Omental fat pad (tissue), 4 donors: ENCODE measurements at places on chromosomes 16 and 17.

DNA sequence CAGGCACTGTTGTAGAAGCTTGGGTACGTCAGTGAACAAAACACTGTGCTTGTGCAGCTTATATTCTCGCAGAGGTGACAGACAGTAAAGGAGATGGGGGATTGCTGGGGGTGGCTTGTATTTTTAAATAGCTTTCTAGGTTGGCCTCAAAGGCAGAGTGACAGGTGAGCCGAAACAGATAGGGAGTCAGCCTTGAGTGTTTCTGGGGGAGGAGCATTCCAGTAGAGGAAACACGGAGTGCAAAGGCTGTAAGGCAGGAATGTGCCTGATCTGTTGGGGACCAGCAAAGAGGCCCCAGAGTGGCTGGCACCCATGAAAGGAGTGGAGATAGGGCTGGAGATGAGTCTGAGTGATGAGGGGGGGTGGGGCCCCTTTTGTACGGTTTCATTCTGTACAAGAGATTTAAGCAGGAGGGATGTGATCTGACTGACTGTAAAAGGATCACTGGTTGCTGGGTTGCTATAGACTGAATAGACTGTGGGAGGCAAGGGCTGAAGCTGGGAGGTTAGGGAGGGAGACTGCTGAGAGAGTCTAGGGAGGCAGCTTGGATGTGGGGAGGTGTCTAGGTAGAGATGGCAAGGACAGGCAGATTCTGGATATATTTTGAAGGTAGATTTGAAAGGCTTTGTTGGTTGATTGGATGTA lies 15.2 kb downstream of the NUP93 start:
- DNase-seq, result no peak

GRCh38 chr17:40315678-40316570 lies 6.9 kb downstream of the RARA start:
- DNase-seq, result peak; percentile 21

- DNase-seq, result peak; percentile 32
Observed at GRCh38 chr16:1723450-1724147, 17.6 kb downstream of the MAPK8IP3 start.

DNA sequence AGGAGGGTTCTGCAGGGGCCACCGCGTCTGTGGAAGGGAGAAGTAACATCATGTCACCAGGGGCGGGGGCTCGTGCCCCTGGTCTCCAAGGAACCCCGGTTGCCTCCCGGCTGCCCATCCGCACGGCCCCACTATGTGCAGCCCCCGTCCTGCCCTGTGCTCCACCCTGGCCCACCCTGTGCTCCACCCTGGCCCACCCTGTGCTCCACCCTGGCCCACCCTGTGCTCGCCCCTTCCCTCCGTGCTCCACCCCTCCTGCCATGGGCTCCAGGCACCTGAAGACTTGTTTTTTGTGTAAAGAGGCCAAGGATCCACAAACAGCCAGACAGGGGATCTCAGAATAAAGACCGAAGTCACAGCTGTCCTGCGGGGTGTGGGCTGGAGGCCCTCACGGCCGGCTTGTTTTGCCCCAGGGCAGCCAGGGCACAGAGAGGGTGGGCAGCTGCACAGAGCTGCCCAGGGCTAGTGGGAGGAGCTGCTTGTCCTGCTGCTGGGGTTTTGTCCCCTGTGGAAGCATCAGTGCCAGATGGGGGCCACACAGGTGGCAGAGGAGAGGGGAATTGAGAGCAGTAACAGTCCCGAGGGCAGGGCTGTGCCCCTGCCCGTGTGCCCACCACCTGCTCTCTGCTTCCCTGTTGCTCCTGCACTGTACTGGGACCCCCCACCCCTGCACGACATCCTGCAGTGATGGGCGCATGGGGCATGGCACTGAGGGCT lies 147.0 kb upstream of the CIBAR2 start:
- DNase-seq, result no peak

- DNase-seq, result no peak
Observed at GRCh38 chr17:58576679-58577367, 62.4 kb upstream of the MTMR4 start.

DNA sequence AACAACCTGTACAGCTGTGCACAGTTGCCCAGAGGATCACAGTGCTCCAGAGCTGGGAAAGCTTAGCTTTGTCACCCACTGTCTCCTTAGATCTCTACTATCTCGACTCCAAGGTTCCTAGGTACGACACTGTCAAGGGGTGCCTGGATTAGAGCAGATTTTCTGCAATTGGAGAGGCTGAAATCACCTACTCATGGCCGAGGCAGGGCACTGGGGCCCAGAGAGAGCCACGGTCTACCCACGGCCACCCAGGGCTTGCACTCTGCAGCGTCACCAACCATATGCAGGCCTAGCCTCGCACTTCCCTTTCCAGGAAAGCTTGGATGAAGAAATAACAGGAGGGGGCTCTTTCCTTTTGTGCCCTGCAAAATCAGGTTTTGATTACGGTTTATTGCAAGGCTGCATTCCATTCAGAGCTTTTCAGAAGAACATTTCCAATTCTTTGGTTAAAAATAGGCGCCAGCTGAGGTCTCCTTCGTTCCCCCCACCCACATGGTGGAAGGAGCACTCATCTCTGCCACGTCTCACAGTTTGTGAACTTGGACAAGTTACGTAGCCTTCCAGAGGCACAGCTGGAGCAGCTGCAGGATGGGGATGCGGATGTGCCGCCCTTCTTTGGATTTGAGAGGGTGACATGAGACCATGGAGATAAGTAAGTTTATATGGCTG lies 80.0 kb downstream of the IRX5 start:
- no peak for DNase-seq

GRCh38 chr17:75398279-75398678 lies 7.2 kb downstream of the GRB2 start:
- DNase-seq, result no peak

- no peak for DNase-seq
Observed at GRCh38 chr16:65409510-65409909, 287.6 kb upstream of the CDH11 start.

DNA sequence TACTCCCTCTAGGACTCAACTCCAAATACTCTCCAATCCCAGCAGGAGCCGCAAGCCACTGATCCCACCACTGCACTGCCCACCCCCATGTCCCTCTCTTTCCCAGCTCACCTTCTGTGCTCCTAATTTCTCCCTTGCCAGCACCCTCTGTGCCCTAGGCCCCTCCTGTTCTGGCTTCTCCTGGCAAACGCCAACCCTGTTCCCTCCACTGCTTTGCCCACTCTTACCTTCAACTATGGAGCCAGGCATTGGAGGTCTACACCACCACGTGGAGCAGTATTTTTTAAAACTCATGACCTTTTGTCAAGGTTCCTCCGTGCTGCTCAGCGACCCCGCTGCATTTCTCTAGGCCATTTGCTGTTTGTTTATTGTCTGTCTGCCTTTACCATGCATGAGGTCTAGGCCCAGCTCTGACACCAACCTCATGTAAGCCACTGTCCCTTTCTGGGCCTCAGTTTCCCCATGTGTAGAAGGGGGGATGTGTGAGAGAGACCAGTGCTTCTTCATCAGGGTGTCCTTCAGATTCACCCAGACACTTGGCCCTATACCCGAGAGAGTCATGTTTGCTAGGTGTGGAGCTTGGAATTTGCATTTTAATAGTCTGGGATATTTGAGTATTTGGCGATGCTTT lies 4.6 kb downstream of the CCDC102A start:
- peak; percentile 8 for DNase-seq

DNA sequence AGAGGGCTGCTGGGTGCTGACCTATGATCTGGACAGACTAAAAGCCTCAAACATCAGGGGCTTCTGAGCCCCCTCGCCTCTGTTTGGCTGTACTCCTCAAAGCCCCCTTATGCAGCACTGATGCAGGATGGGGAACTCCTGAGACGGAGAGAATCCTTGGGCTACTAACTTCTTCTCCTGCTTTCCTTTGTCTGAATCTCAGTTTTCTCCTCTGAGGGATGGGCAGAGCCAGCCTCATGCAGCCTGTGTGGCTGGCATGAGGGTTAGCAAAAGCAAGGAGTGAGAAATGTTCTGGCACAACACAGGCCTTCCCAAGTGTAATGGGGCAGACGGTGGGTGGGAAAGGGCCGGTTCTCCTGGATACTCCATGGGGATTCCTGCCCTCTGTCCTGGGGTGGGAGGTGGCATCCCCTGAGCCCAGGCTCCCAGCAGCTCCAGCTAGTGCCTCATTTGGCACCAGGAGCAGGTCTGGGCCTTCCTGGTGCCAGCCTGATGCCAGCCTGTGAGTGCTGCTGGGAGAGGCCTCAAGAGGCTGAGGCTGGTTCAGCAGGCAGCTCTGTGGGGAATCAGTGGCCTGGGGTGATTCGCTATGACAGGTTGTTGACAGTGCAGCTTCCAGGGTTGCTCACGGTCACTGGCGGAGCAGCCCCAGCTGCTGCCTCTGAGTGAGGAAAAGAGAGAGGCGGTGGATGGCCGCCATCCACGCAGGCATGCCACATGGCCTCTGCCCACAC lies 4.0 kb upstream of the BRD7 start:
- no peak for DNase-seq

GRCh38 chr16:61887903-61888302 lies 148.3 kb downstream of the CDH8 start:
- DNase-seq, result no peak

DNA sequence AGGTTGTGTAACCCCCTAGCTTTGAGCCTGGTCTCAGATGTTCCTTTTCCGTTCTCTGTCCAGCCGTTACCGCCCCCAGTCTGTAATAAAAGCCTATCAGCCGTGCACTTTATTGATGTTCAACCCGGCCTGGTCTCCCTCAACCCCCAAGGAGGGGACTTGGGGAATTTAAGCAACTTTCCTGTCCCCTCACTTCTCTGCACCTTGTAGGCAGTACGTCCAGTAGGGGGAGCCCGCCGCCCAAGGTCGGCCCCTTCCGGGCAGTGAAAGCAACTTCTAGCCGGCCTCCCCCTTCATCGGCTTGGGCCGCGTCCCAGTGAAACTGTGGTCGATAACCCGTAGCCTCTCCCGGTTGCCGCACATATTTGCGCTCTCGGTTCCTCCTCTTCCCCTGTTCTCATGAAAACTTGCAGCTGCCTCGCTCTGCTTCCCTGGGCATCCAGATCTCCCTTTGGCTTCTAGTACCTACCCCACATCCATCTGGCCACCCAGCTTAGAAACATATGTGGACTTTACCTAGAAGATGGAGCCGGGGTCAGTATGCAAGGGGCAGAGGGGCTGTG lies 7.9 kb downstream of the PNPO start:
- peak; percentile 89 for DNase-seq

DNA sequence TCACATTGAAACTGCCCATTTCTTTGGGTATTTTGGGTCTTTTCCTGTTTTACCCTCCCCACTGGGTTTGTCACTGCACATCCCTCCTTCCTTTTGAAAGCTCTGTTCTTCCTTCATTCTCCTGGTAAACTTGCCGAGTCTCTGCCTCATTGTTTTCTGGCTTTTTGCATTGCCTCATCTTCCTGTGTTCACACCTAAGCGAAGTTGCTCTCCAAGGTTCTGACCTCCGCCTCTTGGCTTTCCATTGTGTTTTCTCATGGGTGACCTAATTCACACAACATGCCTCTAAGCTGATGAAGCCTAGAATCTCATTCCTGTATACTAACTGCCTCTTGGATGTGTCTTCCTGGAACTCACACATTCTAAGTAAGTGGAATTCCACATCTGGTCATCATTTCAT lies 1096.1 kb upstream of the EEF2KMT start:
- DNase-seq, result no peak

- DNase-seq, result no peak
Observed at GRCh38 chr17:80394629-80395216, 20.2 kb upstream of the ENDOV start.

DNA sequence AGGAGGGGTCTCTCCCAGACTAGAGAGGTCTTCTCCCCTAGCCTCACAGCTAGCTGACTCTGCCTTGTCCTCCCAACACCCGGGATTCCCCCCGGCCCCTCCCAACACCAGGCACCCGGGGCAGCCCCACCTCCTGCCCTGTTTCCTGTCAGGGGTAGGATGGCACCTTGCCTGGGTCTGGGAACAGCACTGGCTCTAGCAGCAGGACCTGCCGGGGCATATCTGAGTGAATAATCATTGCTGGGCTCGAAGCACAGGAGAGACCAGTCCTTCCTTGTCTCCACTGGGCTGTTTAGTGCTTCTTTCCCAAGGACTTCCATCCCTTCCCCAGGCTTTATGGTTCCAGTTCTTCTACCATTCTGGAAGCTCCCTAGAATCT lies 25.7 kb downstream of the MINK1 start:
- no peak for DNase-seq

DNA sequence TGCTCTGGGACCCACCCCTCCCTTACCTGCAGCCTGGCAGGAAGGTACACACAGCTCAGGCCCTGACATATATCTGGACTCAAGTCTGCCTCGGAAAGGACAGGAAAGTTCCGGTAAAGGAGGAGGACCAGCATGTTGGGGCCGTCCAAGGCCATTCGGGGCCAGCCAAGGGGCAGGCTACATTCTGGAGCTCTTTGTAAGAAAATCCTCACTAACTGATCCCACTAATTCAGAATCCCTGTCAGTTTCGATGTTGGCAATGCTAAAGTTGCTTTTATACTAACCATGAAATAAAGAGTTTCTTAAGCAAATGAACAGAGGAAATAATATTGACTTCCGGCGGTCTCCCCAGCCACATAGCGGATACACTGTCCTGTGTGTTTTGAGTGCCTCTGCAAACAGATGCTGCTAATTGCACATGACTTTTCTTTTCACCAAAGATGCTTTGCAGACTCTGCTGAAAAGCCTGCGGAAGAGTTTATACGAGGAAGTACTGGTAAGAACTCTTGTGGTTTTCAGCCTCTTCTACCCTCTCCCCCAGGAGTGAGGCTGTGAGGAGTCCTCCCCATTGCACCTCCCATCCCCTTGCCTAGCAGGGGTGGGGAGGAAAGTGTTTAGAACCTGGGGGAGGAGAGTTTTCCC lies 54.8 kb downstream of the PLXDC1 start:
- DNase-seq, result no peak

GRCh38 chr17:10034719-10035475 lies 129.8 kb upstream of the RCVRN start:
- no peak for DNase-seq

DNA sequence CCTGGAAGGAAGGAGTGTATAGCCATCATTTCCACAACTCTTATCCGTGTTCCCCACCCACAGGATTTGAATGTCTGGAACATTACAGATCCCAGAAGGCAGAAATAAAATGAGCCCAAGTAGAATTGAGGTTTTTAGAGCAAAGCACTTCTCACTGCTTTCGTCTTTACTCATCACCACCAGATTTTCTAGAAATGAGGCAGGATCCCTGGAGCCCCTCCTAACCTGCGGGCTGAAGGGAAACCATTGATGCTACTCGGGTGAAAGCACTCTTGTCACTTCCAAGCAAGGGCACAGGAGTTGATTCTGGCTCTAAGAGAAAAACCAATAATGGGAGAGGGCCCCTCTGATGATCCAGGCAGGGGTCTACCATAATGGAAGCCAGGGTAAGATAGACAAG lies 2.8 kb upstream of the ALDOC start:
- DNase-seq, result no peak

DNA sequence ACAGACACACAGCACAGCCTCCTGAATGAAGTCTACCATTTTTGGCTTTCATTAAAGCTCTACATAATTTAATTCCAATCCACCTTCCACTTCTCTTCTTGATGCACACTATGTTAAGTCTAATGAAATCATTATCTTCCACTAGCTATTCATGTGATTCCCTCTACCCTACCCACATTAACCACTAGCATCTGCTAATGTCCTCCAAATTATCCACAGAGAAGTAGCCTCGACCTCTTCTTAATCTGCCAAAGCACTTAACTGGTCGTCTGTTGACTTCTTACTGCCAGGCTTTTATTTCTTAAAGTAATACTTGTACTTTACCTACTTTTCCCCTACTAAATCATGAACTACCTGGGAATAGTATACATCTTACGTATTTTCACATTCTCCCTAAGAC lies 91.8 kb downstream of the NCOR1 start:
- DNase-seq, result no peak
